ENCODE measurements at places on chromosomes 11 and 22.

GRCh38 chr22:49137206-49137840 lies 690.4 kb downstream of the BRD1 start:
- DNase-seq, result no peak

DNA sequence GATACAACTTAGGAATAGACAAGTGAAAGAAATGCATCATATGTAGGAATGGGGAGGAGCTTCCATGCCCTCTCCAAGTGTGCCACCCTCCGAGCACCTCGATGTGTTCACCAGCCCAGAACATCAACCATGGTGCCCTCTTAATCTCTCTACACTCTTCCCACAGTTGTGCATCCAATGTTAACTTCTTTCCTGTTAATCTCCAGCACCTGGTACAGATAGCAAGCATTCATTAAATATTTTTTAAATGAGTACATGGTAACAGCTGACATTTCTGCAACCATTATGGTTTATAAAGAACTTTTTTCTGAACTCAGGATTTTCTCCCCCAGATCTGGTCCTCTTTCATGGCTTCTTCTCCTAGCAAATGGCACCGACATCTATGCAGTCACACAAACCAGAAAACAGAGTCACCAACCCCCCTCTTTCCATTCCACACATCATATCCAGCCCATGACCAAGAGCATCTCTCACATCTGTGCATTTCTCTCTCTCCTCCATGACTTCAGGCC lies 118.1 kb upstream of the CLPB start:
- DNase-seq, result no peak

- no peak for DNase-seq
These were observed 54.3 kb upstream of the TNRC6B start for GRCh38 chr22:40123387-40123786.

DNA sequence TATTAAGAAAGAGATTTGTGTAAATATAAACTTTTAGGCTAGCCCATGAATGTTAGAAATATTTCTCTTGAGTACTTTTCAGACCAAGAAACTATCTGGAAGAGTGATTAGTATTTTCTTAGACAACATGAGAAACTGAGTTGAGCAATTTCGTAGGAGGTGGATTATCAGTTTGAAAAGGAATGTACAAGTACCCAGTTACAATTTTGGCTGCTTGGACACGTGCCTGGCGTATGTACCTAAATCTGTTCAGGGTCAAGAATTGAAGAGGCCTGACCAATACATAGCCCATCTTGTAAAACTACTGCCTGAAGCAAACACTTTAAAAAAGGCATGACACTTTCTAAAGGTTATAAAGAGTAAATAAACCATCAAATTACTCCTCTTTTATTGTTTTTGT lies 71.1 kb downstream of the CCDC73 start:
- no peak for DNase-seq

GRCh38 chr22:46592390-46592872 lies 27.8 kb upstream of the GRAMD4 start:
- DNase-seq, result no peak

DNA sequence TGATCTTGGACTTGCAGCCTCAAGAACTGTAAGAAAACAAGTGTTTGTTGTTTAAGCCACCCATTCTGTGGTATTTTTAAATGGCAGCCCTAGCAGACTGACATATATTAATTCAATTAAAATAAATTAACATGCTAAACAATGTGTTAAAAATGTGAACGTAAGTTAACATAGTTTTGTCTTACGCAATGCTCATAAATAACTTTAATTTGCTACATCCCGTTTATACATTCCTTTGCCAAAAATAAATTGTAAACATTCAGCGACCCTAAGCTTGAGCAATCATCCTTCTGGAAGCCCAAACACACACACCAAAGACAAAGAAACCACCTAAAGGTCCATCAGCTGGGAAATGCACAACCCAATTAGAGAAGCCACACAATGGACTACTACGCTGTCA lies 70.4 kb downstream of the CELSR1 start:
- no peak for DNase-seq

DNA sequence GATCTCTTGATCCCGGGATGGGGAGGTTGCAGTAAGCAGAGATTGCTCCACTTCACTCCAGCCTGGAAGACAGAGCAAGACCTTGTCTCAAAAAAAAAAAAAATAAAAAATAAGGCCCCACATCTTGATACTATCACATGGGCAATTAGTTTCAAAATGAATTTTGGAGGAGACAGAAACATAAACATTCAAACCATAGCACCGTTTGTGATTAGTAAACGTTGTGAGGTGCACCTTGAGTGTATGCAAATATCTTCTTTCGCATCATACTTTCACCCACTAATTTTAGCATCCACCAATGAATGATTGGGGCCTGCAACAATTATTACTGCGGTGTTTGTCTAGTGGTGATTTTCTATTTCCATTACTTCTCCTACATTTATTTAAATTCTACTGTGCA lies 11.0 kb upstream of the SPDYC start:
- DNase-seq, result no peak

- no peak for DNase-seq
These were observed 312.9 kb upstream of the CCDC90B start for GRCh38 chr11:83599066-83599465.

- DNase-seq, result no peak
These were observed 462.8 kb downstream of the KCNA4 start for GRCh38 chr11:29553990-29554389.

- DNase-seq, result no peak
These were observed 9.7 kb upstream of the APOL4 start for GRCh38 chr22:36211237-36211861.

DNA sequence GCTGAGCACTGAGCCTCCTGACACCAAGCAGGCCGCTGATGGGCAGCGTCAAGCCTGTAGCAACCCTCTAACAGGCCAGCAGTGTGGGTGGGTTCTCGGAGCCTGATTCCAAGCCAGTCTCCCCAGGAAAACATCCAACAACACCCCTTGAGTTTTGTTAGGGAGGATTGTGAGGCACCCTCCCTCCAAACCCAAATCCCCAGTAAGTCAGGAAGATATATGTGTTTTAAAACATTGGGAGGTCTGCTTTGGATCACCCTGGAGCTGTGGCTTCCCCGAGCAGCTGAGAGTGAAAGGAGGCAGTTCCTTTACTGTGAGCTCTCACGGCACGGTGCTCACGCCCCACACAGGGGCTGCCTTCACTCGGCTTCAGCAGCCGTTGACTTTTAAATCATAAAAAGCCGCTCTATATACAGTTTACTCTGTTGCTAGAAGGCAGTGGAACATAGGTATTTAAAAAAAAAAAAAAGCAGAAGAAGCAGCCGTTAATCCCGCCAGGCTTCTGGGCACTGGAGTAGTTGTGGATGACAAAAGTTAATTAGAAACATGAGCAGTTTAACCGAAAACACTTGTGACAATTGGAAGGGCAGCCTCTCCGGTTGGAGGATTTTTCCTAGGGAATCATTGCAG lies 218.6 kb downstream of the NAV2 start:
- no peak for DNase-seq

DNA sequence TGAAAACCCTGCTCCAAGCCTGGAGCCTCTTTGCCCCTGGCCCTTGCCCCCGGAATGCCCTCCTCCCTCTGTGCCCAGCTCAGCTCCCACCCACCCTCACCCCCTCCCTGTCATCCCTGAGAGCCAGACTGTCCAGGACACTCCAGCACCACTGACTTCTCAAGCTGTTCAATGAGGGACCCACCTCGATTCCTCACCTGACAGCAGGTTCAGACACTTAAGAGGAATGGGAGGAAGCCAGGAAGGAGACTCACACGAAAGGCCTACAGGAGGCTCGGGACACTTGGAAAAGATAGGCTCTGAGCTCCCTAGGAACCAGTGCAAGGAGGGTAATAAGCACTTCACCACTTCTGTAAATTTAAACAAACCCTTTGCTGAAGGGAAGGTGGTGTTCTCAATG lies 35.8 kb downstream of the IGLL5 start:
- no peak for DNase-seq

GRCh38 chr22:49363526-49364230 lies 464.0 kb downstream of the BRD1 start:
- DNase-seq, result no peak

GRCh38 chr22:28882545-28882877 lies 861 bp upstream of the ZNRF3 start:
- DNase-seq, result no peak

DNA sequence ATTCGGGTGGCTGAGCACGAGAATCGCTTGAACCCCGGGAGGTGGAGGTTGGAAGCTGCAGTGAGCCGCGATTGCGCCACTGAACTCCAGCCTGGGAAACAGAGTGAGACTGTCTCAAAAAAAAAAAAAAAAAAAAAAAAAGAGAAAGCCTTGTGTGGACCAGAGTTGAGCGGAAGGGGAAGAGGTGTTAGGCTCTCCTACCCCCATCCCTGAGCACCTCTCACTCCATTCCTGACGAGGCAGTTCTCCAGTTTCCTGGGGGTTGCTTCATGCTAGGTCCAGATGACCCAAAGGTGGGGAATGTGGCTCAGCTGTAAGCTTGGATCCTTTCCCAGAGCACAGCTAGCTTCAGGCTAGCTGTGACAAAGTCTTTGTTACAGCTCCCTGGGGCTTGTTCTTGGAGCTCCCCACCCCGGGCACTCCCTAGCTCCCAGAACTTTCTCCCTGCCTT lies 8.8 kb upstream of the DNAL4 start:
- no peak for DNase-seq

- no peak for DNase-seq
These were observed 1.9 kb downstream of the MS4A1 start for GRCh38 chr11:60457576-60457975.

GRCh38 chr11:46930089-46930488 lies 6.5 kb upstream of the CSTPP1 start:
- no peak for DNase-seq

GRCh38 chr11:62627713-62628112 lies 5.9 kb upstream of the B3GAT3 start:
- no peak for DNase-seq

DNA sequence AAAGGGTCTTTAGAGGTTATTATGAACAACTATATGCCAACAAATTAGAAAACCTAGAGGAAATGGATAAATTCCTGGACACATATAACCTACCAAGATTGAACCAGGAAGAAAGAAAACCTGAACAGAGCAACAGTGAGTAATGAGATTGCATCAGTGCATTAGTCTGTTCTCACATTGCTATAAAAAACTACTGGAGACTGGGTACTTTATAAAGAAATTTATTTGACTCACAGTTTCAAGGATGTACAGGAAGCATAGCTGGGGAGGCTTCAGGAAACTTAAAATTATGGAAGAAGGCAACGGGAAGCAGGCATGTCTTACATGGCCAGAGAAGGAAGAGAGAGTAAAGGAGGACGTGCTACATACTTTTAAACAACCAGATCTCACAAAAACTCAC lies 70.8 kb upstream of the GNAZ start:
- no peak for DNase-seq

DNA sequence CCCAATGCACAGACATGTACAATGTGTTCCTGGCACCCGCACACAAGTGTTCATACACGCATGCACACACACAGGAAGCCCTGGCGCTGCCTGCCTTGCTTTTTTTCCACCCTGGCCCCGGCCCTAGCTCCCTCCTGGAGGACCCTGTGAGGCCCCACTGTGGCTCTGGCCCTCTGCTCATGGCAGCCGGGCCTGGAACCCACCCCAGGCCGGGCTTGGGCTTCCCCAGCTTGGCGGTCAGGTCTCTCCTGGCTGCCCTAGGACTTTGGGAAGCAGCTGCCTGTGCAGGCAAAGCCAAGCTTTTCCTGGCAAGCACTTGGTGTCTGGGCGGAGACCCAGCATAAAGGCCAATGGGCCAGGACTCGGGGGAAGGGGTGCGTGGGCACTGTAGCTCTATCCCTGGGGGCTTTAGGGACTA lies 30.5 kb downstream of the CD82 start:
- no peak for DNase-seq

DNA sequence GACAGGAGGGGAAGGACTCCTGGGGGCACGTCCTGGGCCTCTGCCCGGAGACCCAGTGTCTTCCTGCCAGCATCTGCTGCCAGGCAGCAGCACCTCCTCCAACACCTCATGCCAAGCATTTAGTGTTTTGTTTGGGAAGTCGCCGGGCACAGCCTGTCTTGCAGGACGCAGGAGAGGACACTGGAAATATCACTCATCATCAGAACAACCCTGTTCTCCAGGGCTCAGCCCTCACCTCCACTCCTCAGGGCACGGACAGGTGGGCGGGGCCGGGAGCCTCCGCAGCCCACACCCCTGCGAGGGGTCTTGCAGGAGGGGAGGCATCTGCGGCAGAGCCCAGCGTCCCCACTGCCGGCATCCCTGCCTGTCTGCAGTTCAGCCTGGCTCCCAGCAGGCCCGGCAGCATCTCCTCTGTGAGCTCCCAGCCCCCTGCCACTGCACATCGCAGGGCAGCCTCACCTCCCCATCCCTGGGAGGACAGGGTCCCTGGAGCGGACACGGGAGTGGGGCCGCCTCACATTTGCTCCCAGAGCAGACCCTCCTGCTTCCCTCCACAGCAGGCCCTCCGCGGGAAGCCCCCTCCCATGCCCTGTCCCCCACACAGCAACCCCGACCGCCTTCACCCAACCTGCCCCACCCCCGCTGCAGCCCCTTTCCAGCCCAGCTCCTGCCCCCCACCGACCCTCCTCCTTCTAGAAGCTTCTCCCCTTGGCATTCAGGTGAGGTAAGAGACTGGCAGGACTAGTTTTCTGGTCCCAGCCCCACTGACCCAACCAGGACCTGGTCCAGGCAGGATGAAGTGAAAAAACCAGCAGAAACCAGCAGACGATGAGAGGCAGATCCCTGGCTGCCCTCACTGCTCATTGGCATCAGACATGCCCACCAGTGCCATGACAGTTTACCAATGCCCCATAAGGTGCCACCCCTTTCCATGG lies 72.7 kb downstream of the BRD1 start:
- DNase-seq, result no peak

- no peak for DNase-seq
These were observed 664 bp downstream of the PTGDR2 start for GRCh38 chr11:60854847-60855725.

DNA sequence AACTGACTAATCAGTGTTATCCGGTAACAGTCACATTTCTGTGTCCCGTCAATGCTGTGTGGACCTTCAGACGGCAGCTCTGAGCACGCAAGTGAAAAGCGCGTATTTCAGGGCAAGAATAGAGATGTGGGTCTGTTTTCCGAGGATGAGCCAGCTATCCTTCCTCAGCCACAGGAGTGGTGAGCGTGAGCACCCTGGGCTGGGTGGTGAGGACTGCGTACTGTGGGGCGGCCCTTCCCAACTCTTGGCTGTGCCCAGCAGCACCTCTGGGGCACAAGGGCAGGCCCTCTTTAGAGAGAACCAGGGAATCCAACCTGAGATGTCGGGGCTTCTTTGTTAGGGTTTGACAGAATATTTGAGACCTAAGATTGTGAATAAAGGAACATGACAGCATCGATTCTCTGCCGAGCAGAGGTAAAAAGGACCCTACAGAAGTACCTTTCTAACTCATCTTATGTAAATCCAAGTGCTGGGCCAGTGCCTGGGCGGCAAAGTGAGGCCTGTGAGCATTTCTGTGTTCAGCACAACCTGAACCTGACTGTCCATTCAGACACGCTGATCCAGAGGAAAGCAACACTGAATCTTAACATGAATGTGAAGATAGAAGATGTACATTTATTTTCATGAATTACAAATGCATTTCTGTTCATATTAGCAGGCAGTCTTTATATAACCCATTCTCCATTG lies 26.5 kb upstream of the YPEL1 start:
- no peak for DNase-seq

- no peak for DNase-seq
These were observed 104.2 kb downstream of the TEAD1 start for GRCh38 chr11:12778240-12778905.

- no peak for DNase-seq
These were observed 55.3 kb downstream of the CACNA1I start for GRCh38 chr22:39625569-39626537.

- peak; percentile 81 for DNase-seq
These were observed 4.6 kb downstream of the TRABD start for GRCh38 chr22:50190182-50190940.

- no peak for DNase-seq
These were observed 377.6 kb downstream of the DCDC1 start for GRCh38 chr11:30991802-30992512.
